Activated T-cell treated with anti-CD3 and anti-CD28 coated beads for 24 hours (primary cell): ENCODE measurements at places on chromosomes 5 and 9.
A peak's percentile ranks its signal among the peaks of the same experiment; 100 is the strongest.

DNA sequence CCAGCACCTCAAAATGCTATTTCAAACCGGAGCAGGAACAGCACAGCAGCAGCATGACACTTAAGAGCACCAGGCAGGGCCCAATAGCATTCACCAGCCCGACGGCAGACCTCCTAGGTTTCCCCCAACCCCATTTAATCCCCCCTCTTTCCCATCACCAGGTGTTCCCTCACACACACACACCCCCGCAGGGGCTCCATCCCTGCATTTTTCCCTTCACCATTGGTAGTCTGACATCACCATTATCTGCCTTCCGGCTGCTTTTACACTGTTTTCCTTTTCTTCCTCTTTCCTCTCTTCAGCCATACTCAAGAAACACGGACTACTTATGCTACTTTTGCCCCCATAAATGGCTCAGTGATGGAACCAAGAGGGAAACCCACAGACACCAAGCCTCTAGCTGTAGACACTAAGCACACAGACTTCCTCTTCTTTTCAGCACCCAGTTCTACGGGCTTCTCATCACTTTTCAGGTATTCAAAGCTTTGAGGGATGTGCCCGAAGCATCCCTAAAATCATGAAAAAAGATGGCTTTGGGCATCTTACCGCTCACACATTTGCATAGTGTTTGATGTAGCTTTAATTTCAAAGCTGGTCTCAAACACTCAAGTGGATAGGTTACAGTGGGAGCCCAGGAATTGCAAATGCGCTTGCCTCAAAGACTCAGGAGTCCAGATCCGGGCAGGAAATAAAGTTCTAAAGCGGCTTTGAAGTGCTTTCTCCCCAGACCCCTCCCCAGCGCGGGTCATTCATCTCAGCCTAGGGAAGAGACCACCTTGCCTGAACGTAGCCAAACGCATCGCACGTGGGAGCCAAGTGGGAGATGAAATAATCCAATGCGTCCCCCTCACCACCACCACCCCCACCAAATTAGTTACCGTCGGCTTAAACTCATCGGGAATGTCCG is 141.5 kb downstream of the TSSK1B start:
- no peak for DNase-seq

GRCh38 chr5:32654427-32654826 is 56.7 kb upstream of the NPR3 start:
- DNase-seq, result no peak

DNA sequence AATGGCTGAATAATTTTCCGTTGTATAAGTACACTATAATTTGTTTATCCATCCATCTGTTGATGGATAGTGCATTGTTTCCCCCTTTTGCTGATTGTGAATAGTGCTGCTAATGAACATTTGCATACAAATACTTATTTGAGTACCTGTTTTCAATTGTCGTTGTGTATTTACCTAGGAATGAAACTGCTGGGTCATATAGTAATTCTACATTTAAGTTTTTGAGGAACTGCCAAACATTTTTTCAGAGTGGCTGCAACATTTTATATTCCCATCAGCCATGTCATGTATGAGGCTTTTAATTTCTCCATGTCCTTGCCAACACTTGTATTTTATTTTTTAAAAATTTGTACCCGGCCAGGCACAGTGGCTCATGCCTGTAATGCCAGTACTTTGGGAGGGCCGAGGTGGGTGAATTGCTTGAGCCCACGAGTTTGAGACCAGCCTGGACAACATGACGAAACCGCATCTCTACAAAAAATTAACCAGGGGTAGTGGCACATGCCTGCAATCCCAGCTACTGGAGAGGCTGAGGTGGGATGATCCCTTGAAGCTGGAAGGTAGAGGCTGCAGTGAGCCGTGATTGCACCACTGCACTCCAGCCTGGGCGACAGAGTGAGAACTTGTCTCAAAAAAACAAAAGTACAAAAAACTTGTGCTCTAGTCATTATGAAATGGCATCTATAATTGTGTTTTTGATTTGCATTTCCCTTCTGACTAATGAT is 2.2 kb upstream of the ANXA6 start:
- no peak for DNase-seq

- DNase-seq, result no peak
These were observed 276.8 kb downstream of the MCTP1 start for GRCh38 chr5:95007921-95008597.

GRCh38 chr5:157956271-157956885 is 97.4 kb upstream of the CLINT1 start:
- DNase-seq, result no peak

- DNase-seq, result no peak
These were observed 92.9 kb downstream of the GLDC start for GRCh38 chr9:6552498-6553121.

DNA sequence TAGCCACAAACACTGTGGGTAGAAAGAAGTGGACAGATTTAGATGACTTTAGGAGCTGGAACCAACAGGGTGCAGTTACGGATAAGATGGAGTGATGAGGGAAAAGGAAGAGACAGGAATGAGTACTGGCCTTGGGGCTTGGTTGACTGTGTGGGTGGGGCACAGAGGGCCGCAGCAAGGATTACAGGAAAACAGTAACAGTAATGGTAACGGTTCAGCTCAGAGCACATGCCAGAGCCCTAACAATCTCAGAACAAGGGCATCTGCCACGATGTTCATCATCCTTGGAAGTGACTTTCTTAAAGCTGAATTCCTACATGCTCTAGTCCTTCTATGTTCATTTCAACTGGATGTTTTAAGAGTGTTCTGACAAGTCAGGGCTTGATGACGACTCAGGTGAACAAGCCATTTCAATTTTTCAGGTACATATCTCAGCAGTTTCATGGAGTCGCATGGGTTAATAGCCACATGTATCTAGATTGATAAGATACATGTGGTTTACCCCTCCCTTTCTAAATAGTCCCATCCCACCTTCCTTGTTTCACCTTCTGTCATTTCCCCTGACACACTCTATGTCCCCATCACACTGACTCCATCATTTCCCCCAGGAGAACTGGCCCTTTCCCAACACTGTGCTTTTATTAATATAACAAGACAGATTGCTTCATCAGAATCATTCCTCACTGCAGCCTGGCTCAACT is 65.0 kb downstream of the CEMIP2 start:
- no peak for DNase-seq

- no peak for DNase-seq
These were observed 78.4 kb upstream of the PTGER4 start for GRCh38 chr5:40601198-40601868.

DNA sequence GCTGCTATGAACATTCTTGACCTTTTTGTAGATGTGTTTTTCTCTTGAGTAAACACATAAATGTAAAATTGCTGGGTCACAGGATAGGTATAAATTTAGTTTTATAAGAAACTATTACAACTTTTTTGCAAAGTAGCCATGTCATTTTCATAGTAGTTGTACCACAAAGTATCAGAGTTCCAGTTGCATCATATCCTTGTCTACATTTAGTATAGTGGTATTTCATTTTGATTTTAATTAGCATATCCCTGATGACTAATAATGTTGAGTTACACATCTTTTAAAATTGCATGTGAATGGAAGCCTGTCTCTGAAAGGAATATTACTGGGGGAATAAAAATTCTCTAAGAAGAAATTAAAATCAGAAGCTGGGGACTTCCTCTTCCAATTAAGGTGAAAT is 85.4 kb downstream of the TMEM161B start:
- no peak for DNase-seq

- no peak for DNase-seq
These were observed 156.1 kb downstream of the EBF1 start for GRCh38 chr5:158943569-158943968.

- peak; percentile 52 for DNase-seq
These were observed 17.1 kb downstream of the KCTD16 start for GRCh38 chr5:144187699-144188294.

- DNase-seq, result no peak
These were observed 801.5 kb upstream of the DMAC1 start for GRCh38 chr9:8600914-8601680.

GRCh38 chr5:136279314-136279713 is 86.0 kb downstream of the TRPC7 start:
- no peak for DNase-seq

DNA sequence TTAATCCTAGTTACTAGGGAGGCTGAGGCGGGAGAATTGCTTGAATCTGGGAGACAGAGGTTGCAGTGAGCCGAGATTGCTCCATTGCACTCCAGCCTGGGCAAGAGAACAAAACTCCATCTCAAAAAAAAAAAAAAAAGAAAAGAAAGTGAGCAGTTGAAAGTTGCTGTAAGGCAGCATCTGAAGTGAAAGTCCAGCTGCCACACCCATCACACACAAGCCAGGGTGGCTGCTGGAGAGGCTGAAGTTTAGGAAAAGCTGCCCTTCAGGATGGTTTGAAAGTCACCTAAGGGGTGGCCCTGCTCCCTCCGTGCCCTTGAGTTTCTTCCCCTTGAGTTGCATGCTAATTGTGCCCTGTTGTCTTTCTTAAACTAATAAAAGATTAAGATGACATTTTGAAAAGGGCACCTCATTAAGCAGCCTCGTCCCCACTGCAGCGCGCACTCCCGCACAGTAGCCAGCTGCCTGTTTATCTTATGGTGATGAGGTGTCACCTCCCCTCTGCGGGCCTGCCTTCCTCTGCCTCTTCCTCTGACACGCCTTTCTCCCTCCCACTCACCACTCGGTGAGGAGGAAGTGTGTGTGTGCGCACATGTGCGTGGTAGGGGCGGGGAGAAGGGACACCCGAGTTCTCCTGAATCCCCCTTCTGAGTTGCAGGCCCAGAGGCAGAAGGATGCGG is 104.2 kb upstream of the PANK3 start:
- peak; percentile 20 for DNase-seq

DNA sequence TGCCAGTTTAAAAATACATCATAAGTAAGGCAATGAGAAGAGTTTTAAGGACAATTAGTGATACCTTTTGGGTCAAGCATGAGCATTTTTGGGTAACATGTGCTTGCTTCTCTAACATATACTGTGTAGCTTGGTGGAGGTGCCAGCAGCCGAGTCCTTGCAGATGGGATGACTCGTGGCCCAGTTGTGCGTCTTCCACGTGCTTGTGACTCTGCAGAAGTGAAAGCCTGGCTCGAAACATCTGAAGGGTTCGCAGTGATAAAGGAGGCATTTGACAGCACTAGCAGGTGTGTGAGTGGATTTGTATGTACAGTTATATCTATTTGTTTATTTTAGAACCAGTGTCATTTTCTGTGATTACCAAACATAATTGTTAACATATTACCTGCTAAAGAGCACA is 18.2 kb downstream of the HMGCR start:
- no peak for DNase-seq

DNA sequence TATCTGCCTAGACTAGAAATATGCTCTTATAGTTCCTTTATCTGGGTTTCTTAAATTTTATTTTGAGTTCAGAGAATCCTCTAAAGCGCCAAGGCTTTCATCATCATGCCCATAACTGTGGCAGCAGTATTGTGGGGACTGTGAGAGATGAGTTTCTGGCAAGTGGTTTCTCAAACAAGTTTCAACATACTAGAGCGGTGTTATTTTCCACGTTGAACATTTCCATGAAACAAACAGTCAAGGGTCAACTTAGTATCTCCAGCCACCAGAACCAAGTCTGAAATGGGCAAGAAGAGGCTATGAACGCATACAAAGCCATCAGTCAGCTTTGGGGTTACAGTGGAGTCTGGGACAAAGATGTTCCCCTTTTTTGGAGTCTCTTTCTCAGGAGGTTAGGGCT is 40.3 kb downstream of the SERINC5 start:
- DNase-seq, result no peak

DNA sequence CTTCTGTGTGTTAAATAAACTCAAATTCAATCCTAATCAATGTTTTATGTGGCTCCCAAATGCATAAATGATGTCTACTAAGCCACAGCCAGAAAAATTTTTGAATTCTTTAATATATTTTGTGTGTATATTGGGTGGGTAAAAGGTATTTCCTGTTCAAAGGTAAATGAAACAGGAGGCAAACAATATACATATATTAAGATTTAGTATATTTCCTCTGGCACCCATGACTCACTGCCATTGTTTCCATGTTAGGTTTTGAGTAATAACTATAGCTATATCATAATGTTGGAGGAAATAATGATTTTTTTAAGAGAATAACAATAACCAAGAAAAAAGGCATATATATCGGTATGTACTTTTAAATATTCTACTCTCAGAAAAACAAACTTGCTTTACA is 1071.9 kb upstream of the CDH10 start:
- no peak for DNase-seq

DNA sequence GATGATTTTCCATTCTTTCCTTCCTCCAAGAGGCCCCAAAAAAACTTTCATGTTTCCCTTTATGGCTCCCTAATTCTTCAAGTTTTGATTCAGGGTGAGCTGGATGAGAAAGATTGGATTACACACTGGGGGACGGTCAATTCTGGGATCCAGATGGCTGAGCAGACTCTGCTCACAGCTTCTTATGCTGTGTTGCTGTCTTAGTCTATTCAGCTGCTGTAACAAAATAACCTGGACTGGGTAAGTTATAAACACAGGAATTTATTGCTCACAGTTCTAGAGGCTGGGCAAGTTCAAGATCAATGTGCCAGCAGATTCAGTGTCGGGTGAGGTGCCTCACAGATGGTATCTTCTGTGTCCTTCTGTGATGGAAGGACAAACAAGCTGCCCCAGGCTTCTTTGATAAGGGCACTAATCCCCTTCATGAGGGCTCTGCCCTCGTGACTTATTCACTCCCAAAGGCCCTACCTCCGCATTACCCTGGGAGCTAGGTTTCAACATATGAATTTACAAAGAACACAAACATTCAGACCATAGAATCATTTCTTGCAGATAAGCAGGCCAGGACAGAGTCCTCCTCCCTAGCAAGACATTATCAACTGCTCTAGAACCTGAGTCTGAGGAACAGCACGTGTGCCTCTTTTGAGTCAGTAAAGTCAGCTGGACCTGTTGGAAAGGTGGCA is 23.1 kb upstream of the SMAD5 start:
- no peak for DNase-seq

DNA sequence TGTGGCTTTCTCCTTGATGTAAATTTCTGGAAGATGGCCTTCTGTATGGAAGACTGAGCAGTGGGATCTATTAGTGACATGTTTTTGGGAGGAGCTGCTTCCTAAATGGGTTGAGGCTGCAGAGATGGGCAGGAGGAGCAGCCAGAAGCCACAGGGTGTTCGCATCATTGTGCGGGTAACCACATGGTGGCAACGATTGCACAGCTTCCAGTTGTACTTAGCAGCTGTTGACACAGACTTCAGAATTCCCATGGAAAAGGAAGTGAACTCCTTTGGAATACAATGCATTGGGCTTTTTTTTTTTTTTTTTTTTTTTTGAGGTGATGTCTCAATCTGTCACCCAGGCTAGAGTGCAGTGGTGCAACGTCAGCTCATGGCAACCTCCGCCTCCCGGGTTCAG is 297.3 kb downstream of the NR3C1 start:
- no peak for DNase-seq

GRCh38 chr9:81585191-81585763 is 104.1 kb downstream of the TLE1 start:
- DNase-seq, result no peak
